T follicular helper cell (primary cell): ENCODE measurements at places on chromosomes 7 and 10.
A peak's percentile ranks its signal among the peaks of the same experiment; 100 is the strongest.

GRCh38 chr10:129525401-129525801 is 58.4 kb downstream of the MGMT start:
- no peak for DNase-seq

GRCh38 chr7:51101111-51101757 is 215.4 kb downstream of the COBL start:
- no peak for DNase-seq

DNA sequence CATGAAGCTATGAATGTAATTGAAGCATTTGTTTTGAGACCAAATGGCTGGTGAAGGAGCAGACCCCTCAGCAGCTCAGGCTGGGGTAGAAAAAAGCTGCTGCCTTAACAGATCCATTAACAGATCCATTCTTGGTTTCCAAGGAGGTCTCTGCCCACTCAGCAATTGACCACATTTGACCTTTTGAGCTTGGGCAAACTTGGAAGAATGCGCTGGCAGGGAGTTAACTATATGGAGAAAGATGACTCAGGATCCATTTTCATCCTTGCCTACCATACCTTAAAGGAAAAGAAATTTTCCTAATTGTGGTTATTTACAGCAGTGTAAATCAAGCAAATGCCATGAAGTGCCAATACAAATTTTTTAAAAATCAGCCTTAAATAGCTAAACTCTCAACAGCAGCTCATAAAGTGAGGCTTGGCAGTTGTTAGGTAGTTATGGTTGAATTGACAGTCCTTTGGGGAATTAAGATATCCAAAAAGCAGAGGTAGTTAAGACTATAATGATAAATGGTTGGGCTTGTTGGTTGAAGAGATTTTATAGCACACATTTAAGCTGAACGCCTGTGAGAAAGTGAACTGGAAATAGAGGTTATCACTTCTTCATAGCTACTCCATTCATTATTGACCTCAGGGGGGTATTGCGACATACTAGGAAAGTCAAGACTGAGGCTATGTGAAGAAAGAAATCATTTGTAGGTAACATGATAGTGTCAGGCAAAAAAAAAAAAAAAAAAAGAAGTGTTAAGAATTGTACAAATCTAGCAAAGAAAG is 83.9 kb downstream of the MKX start:
- no peak for DNase-seq

GRCh38 chr10:61189912-61190311 is 245.9 kb upstream of the RHOBTB1 start:
- no peak for DNase-seq

DNA sequence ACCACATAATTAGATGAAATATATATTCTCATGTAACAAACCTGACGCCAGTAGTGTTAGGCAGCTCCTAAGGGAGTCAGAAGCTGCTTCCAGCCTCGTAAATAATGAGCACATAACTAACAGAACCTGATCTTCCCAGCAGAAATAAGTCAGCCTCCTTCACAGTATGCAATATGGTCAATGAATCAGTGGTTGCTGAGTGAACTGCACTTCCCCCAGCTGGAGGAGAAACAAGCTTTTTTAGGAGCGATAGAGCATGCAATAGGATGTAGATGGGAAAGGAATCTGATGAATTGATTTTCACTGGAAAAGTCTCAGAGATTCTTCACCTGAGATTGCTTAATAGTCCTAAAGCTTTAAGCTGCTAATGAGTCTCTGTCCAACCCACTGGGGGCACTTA is 337.2 kb upstream of the LRGUK start:
- no peak for DNase-seq

DNA sequence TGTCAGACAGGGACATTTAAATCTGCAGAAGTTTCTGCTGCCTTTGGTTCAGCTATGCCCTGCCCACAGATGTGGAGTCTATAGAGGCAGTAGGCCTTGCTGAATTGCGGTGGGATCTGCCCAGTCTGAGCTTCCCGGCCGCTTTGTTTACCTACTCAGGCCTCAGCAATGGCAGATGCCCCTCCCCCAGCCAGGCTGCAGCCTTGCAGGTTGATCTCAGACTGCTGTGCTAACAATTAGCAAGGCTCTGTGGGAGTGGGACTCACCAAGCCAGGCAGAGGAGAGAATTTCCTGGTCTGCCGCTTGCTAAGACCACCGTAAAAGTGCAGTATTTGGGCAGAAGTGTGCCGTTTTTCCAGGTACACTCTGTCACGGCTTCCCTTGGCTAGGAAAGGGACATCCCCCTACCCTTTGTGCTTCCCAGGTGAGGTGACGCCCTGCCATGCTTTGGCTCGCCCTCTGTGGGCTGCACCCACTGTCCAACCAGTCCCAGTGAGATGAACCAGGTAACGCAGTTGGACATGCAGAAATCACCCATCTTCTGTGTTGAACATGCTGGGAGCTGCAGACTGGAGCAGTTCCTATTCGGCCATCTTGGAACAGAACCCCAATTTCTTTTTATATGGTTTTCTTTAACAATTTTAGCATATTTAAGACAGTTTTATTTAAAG is 28.4 kb upstream of the VWDE start:
- no peak for DNase-seq

DNA sequence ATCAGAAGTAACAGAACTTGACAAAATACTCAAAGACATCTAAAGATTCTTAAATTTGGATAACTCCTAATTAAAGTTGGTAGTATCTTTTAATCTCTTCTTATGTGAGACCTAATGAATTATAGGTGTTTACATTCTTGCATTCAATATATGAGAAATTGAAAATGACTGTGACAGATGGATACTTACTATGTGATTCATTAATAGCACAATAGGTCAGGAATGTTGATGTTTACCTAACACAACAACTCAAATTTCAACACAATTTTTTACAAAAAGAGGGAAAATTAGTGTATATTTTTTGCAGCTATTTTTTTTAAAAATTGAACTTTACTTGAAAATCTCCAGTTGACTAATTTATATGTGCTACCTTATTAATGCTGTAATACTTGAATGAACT is 31.7 kb upstream of the MCU start:
- DNase-seq: no peak

DNA sequence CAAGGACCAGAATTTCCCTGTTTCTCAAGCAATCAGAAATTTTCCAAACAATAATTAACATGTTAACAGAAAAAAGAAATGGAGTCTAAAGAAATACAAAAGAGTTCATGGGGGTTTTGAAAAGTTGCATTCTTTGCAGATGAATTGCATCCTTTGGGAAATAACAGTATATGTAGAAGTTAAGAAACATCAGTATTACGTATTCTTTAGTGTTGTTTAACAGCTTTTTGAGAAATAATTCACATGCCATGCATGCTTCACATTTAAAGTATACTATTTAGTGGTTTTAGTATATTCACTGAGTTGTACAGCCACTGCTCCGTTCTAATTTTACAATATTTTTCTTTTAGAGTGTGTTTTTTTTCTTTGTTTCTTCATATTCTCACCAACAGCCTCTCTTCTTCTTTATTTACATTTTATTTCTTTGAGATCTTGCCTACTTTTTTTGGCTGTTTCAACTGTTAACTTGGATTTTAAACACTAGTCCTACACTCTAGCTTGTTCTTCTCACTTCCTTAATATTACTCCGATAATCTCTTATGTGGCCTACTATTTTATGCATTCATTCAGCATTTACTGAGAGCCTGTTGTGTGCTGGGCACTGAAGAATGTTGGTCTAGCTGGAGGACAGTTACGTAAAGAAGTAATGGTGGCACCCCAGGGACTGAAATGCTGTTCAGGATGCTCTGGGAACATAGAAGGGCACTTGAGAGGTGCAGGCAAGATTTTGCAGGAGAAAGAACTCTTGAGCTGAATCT is 330.1 kb downstream of the EXOC4 start:
- DNase-seq: no peak

- no peak for DNase-seq
Measured at GRCh38 chr7:68433462-68434070, 1164.7 kb upstream of the AUTS2 start.

DNA sequence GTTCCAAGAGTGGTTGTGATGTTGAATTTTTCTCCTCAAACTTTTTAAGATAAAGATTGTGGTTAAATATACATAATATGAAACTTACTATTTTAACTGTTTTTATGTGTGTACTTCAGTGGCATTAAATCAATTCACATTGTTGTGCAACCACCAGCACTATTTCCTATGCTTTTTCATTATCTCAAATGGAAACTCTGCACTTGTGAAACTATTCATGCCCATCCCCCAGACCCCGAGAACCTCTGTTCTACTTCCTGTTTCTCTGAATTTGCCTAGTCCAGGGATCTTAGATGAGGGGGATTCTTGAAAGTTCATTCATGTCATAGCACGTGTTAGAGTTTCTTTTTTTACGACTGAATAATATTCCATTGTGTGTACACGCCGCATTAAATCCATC is 67.0 kb downstream of the WDR37 start:
- DNase-seq: no peak

DNA sequence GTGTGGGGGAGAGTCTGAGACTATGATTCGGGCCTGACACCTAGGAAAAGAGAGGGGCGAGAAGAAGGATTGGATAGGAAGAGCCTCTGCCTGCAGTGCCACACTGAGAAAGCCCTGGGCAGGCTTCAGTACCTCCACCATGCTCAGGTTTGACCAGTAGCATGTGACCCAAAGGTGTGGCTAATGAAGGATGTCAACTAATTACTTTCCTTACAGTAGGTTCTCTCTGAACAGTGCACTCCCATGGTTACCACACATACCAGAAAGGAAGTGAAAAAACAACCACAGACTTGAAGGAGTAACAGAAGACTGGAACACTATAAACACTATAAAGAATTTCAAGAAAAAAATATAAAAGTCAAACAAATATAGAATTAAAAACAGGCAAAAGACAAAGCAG is 46.2 kb downstream of the SEM1 start:
- DNase-seq: no peak

DNA sequence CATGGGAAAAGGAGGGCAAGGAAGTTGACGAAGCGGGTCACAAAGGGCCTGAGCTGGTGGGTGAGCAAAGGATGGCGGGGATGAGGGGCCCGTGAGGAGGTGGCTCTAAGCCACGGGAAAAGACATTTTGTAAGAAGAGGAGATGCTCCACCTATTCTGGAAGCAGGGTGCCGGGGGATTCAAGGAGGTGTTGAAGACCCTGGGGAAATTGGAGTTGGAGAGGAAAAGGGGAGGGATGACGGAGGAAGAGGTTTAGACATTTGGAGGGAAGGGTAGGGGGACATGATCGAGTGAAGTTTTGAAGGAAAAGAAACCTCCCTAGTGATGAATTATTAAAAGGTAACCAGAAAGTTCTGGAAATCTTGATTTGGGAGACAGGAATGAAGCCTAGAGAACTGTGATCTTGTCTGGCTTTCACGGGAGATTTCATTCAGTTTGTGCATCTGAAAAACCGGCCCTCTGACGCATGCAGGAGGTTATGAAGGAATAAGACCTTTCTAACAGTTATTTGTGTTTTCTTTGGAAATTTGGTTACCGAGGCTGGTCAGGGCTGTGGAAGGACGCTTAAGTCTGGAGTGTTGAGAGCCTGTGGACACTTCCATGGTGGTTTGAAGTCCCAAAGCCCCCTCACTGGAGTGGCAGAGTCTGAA is 1.4 kb downstream of the SMO start:
- DNase-seq: no peak

DNA sequence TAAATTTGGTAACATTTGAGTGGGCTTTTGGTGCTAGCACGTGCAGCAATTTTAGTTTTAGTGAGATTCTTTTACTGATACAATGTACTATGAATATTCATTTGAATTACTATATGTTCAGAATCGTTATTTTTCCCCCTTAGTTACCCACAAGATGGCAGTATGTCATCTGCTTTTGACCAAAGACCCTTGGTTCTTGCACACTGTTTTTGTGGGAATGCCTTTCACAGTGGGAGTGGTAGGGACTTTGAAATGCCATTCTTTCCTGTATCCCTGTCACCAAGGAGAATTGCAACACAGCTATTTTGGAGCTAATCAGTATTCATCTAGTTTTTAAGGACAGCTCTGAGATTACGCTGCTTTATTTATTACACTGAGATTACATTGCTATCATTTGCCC is 40.6 kb downstream of the SEC23IP start:
- no peak for DNase-seq

DNA sequence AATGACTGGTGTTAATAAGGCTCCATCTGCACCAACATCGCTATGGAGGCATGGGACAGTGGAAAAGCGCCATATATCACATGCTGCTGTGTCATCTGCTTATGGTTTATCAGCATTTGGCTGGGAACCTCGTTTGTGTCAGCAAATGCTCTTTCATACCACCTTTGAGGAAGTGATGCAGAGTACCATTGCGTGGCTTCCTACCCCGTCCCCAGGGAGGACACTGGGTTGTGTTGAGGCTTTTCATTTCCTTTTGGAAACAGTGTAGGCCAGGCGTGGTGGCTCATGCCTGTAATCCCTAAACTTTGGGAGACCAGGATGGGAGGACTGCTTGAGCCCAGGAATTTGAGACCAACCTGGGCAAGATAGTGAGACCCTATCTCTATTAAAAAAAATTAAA is 6.8 kb downstream of the TACR2 start:
- no peak for DNase-seq

DNA sequence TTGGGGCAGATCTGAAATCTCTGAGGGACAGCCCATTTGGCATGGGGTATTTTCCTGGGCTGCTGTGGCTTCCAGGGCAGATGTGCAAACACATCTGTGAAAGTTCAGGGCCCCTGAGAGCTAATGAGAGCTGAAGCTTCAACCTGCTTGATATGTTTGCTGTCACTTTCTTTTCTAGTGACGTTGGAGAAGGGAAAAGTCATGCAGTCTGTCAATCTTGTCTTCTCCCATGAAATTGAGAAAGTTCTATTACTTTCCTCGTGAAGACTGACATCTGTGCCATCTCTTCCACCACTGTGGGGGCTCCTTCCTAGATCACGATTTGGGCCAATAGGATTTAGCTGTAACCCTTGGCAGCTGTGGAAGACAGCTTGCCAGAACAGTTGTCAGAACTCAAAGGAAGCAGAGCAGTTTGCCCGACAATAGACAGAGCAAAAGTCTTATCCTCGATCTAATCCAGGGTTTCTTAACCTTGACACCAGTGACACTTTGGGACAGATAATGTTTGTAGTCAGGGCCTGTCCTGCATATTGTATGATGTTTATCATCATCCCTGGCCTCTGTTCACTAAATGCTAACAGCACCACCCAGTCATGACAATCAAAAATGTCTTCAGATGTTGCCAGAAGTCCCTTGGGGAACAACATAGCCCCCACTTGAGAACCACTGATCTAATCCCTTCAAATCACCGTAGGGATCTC is 586.5 kb downstream of the LRMDA start:
- no peak for DNase-seq

DNA sequence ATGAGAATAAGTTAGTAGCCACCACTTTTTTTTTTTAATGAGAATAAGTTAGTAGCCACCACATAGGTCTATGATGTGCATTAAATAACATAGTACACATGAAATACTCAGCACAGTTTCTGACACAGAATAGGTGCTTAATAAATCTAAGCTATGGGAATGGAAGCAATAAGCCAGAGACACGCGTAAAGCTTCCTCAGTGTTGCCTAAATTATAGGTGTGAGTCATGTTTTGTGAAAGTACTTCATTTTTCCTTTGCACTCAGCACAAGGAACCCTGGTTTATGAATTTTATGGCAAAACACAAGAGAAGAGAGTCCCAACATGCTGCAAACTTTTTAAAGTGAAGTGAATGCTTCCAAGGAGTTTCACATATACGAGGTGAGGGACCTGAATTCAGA is 267.4 kb downstream of the RNLS start:
- no peak for DNase-seq

- DNase-seq: no peak
Measured at GRCh38 chr7:152406491-152406890, 29.3 kb downstream of the KMT2C start.

GRCh38 chr10:3186368-3186767 is 13.8 kb upstream of the PITRM1 start:
- peak; percentile 29 for DNase-seq
